ENCODE measurements at places on chromosomes 3 and 15.
A peak's percentile ranks its signal among the peaks of the same experiment; 100 is the strongest.

- no peak for DNase-seq
Measured at GRCh38 chr15:79769933-79770759, 126.7 kb downstream of the MTHFS start.

DNA sequence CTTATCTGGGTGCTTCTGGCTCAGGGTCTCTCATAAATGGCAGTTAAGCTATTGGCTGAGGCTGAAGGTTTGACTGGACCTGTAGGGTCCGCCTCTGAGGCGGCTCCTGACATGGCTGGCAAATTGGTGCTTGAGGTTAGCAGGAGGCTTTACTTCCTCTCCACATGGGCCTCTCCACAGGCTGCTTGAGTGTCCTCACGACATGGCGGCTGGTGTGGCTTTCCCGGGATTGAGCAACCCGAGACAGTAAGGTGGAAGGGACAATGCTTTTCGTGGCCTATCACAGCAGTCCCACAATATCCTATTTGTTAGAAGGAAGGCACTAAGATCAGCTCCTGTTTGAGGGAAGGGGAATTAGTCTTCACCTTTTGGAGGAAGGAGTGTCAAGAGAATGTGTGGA is 267.3 kb upstream of the LRRFIP2 start:
- DNase-seq, result no peak

DNA sequence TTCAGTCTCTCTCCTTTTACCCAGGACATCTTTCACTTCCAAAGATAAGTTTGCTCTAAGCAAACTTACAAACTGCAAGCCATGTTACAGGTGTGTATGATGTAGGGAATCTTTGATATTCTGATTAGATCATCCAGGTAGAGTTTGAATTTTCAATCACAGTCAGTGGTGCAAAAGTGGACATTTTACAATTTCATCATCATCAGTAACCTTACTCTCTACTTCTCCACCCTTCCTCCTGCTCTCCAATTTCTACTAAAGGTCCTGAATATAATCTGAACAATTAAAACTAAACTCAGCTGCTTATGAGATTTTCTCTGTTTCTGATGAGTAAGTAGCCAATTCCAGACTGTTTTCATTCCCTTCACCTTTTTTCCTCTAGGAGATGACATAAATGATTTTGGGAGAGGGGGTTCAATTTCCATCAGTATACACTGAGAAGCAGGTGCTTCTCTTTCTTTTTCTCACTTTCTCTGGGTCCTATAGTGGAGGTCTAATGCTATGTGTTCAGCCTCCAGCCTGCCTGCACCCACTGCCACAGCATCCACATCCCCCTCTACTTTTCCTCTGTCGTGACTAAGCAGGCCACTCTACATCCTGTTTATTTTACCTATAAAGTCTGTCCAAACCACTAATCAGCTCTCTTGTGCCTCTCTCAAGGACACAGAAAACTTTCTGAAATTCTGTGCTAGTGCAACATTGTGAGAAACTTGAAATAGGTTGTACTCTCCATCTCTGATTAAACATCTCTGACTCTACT is 27.6 kb downstream of the SUCNR1 start:
- no peak for DNase-seq

GRCh38 chr3:124887177-124887931 is at the start of gene ITGB5:
Gene ITGB5 (minus strand): TSS chr3:124887365. CDS start chr3:124887000, 365 bp downstream.
- DNase-seq, result peak; percentile 90

DNA sequence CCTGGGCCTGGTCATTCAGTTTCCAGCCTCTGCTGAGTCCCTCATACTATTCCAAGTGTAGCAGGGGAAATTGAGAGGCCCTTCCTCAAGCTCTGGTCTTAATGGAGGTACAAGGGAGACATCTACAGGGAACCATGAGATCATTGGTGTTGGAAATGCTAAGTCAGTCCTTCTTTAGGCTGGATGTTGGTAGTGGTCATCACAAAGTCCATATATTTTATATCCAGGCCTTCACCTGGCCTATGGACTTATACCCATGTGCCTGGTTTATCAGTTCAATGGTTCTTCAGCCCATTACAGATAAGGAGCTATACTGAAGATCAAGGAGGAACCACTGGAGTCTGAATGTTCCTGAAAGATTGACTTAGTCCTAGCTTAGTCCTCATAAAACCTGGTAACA is 135.0 kb downstream of the STAG1 start:
- no peak for DNase-seq

Data from pancreas (tissue), 10 donors.